Fibroblast of mammary gland (primary cell): ENCODE measurements at places on chromosomes 2 and 18.
A peak's percentile ranks its signal among the peaks of the same experiment; 100 is the strongest.

- peak; percentile 96 for DNase-seq
Observed at GRCh38 chr18:37299471-37300304, 265.9 kb downstream of the CELF4 start.

- no peak for DNase-seq
Observed at GRCh38 chr2:177315364-177315763, 50.8 kb upstream of the NFE2L2 start.

- no peak for DNase-seq
Observed at GRCh38 chr2:48754874-48755273, 650 bp downstream of the LHCGR start.

- DNase-seq, result no peak
Observed at GRCh38 chr2:221063568-221063967, 508.5 kb downstream of the EPHA4 start.

DNA sequence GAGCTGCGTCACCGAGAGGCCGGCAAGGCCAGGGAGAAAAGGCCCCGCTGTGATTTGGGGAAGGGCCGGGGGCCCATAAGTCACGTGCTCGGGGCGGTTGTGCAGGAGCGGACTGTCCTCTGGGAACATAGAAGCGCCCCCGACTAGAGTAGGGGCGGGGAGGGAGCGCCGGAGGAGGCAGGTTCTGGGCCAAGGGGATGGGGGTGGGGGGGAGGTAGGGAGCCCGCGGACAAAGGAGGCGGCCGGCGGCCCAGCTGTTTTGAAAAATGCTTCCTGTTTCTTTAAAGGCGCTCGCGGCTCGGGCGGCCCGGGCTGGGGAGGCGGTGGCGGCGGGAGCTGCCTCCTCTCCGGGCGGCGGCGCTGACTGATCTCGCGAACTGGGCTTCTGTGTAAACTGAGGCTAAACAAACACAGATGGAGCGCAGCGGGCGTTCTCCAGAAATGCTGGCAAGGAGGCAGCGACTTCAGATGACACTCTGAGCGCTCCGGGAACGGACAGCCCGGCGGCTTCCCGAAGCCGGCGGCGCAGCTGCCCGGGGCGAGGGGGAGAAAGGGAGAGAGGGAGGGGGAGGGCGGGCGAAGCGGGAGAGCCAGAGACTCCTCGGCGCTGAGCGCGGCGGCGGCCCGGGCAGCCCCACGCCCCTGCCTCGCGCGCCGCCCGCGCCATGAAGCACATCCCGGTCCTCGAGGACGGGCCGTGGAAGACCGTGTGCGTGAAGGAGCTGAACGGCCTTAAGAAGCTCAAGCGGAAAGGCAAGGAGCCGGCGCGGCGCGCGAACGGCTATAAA lies at the start of gene ATOH8:
TSS of gene ATOH8 (plus strand) at position 467 of the 788 bp plus-strand sequence. CDS start at position 666, 199 bp downstream.
- peak; percentile 61 for DNase-seq

- peak; percentile 73 for DNase-seq
Observed at GRCh38 chr2:26401739-26402541, at the start of gene DRC1. Gene DRC1 (plus strand): TSS chr2:26401920. CDS start chr2:26401990, 70 bp downstream.

DNA sequence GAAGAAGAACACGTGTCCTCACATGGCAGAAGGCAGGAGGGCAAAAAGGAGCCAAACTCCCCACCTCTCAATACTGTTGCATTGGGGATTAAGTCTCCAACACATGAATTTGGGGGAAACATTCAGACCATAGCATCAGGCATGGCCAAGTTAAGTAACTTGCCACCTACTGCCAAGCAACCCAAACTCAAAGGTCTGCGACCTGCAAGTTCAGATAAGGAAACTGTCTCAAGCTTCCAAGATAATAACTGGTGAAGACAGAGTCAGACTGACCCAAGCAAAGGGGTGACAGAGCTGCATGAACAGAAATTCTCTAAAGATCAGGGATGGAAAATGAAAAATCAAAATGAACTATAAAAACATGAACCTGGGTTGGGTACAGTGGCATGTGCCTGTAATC lies 188.7 kb upstream of the SIX3 start:
- no peak for DNase-seq

- DNase-seq, result no peak
Observed at GRCh38 chr2:187338679-187339121, 109.4 kb downstream of the CALCRL start.

GRCh38 chr2:31267437-31268120 lies 33.6 kb downstream of the EHD3 start:
- DNase-seq, result no peak

GRCh38 chr2:202378662-202379358 lies 2.7 kb downstream of the BMPR2 start:
- DNase-seq, result no peak
